NCI-H1048 (cell line): ENCODE measurements at places on chromosomes 2 and 18.

DNA sequence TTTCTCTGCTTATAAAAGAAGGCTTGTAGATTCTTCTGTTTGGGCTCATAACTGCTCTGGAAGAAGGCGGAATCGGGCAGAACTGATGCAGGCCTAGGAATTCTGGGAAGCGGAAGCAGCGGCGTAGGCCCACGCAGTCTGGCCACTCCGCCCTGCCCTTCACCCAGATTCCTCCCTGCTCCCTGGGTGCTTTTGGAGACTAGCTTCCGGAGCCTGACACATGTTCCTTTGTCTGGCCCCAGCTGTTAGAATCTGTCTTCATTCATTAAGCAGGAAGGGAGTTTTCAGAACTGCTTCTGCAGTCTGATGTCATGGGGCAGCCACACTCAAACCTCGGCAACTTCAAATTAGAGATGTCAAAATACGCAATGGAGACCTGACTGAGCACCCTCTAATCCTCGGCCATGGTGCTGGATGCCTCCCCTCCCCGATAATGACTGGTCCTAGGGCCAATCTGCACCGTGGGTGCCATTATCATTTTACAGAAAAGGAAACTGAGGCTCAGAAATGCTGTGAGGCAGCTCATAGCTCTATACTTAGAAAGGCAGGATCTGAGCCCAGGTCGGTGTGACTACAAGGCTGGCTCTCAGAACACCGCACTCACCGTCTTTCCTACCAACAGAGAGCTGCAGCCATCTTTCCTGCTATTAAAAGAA, 275.7 kb downstream of the MYCN start:
- no peak for DNase-seq

DNA sequence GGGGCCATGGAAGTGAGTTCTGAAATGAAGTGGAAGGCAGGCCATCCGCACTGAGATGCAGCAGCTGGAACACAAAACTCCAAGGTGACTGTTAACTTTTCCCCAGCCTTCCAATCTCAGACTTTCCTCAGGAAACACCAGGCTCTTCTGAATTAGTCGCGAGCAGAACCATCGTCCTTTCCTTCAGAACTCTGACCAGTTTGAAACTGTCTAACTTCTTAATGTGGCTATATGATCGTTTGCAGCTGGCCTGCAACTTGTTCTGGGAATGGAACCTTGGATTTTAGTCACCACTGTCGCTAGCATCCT, 620 bp upstream of the RPL37A start:
- no peak for DNase-seq

- DNase-seq, result no peak
Measured at GRCh38 chr2:3302751-3303582, 74.7 kb downstream of the EIPR1 start.

GRCh38 chr2:241254904-241255351, 60.5 kb downstream of the HDLBP start:
- no peak for DNase-seq

GRCh38 chr2:156459720-156460119, 23.5 kb downstream of the GPD2 start:
- no peak for DNase-seq

DNA sequence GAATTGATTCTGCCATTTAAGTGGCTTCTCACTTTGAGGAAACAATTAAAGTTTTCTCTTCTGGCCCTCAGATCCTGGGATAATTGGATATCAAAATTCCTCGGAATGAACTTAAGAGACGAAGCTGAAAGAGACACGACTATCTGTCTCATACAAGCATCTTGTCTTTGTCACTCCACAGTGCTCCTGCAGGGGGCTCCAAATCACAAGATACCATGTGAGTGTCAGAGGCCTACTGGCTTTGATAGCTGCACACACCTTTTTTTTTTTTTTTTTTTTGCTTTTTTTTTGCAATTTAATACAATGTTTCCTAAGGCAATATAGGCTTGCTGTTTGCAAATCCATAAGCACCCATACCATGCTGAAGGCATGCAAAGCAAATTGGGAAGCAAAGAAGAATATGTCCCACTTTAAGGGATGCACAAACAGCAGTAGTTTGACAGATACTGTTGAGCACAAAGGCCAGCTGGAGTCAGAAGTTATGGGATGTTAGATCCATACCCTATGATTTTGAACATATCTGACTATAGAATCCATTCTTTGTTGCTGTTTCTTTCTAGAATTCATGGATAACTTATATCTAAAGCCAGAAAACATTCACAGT, 109.0 kb upstream of the CBLN2 start:
- no peak for DNase-seq

DNA sequence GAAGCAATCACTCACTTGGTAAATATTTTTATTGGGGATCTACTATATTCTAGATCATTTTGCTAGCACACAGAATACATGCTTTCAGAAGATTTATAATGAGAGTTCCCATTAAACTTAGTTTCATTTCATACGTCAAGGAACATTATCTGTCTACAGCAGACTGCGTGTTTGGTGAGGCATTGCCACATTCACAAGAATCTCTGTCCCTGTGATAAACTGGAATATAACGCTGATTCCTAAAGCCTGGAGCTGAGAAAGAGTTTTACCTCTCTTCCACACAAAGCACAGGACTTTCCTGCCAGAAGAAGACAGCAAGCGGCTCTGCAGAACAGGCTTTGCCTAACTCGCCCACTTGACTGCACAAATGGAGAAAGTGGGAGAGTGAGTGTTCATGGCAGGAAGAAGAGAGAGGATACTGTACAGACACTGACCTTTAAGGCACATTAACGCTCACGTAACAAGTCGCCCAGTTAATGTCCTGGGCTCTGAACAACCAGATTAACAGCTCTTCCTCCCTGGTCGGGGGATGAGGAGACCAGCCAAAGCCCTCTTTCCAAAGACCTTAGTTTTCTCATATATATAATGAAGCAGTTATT, 356.2 kb downstream of the GPD2 start:
- no peak for DNase-seq

DNA sequence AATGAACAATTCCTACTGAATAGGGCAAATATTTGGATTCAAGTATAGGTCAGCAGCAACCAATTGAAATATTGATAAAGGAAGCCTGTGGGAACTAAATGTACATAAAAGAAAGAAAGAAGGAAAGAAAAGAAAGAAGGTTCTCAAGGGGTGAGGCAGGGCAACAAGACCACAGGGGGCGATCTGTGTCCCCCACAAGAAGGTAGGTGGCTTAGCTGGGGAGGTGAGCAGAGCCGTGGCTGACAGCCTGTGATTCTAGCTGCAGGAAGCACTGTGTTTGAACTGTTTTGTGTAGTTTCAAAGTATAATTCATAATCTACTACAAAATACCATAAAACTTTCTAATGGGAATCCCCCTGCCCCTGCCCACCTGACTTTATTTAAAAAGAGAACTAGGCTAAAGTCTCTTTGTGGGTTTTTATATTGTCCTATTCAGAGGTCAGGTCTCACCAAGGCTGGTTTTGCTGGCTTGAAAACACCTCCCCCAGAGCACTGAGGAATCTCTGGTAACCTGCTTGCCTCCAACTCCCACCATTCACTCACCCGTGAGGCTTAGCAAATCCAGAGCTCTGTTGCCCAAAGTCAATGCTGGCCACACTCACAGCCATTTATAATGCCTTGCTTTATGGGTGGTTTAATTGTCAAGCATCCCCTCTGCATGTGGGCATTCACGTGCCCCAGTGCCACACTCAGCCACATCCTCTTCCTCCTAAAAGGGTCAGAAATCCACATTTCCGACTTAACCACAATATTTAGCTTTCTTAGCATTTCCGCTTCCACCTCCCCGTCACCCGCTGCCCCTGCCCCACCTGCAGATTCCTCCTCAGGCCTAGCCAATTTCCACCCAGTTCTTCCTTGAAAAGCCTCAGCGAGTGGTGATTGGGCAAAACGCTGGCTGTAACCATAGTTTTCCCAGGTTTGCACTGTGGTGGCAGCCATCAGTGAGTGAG, 36.4 kb upstream of the LMAN1 start:
- DNase-seq, result no peak

DNA sequence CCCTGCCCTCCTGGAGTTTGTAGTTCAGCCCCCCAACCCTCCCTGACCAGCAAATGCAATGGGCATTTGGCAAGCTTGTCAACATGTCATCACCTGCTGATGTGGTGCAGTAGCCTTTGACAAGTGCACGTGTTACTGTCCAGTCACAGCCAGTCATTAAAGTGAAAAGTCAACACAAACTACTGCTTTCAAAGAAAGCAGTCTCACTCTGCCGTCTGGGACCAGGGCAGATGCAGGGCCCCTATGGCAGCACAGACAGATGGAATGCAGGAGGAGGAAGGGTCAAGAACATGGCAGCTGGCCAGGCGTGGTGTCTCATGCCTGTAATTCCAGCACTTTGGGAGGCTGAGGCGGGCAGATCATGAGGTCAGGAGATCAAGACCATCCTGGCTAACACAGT, 222.4 kb upstream of the OSR1 start:
- DNase-seq, result no peak

DNA sequence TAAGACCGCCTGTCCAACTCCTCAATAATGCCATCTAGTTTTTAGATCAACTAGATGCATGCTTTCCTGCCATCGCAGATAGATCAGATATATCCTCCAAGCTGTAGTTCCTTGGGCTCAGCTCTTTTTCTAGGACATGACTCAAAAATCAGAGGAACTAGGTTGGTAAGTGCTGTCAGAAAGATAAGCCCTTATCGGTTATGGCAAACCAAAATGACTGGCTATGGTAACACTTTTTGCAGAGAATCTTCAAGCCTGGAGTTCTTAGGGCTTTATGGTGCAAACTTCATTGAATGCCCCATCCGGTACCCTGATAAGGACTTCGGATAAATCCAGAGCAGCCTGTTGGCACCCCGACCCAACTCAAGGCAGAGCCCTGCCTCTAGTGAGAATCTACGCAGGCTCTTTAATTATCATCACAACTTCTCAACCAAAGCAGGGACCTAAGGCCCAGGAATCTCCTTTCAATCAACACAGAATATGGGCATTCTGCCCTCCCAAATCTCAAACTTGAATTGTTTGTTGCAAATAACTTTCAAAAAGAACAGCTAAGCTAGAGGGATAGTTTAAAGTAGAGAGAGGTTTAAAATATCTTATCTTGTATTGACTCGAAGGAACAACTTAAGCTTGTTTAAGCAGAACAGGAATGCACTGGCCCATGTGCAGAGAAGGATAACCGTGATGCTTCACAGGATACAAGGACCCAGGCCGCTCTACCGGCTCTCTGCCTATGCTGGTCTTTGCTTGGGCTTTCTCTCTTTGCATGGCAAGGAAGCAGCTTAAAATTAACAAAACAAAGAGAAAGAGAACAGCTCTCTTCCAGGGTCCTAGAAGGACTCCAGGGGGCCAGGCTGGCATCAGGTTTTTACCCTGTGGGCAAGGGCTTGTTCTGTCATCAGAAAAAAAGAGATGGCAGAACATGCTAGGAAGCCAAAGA, 3.4 kb upstream of the CYP1B1 start:
- DNase-seq, result no peak
